ENCODE measurements at places on chromosomes 5 and 9.

GRCh38 chr9:20117482-20117881 is 328.6 kb upstream of the SLC24A2 start:
- no peak for DNase-seq

GRCh38 chr9:132369421-132369820 is 14.6 kb upstream of the SETX start:
- DNase-seq, result no peak

- DNase-seq, result no peak
These were observed 169.9 kb downstream of the SLC28A3 start for GRCh38 chr9:84170521-84171141.

GRCh38 chr5:80072103-80073073 is 37.2 kb downstream of the THBS4 start:
- DNase-seq, result no peak

DNA sequence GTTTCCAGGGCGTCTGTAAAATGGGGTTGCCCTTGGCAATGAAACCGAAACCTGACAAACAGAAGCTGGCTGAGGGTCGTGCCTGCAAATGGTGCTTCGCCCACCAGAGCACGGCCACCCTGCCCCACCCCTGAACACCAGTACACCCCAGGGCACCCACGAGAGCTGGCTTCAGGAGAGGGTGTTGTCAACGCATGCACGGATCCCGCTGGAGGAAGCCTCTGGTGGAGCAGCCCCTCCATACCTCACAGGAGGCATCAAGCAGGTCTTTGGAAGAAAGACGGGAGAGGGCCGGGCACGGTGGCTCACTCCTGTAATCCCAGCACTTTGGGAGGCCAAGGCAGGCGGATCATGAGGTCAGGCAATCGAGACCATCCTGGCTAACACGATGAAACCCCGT is 8.6 kb downstream of the SLC6A3 start:
- no peak for DNase-seq

DNA sequence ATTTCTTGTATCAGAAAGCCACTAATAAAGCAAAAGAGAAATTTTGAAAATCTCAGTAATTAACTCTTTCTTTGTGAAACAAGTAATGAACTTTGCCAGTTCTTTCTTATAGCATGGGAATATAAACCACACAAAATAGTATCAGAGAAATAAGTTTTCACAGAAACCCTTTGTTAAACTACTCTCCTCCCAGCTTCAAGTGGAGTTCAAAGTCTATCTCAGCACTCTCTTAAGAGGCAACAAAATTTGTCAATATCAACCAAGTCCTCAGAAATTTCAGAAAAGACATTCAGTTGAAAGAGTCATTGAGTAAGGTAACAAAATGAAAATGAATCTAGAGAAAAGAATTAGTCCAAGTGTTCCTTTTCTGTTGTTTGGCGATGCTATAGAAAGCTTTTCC is 89.3 kb downstream of the NTRK2 start:
- no peak for DNase-seq

DNA sequence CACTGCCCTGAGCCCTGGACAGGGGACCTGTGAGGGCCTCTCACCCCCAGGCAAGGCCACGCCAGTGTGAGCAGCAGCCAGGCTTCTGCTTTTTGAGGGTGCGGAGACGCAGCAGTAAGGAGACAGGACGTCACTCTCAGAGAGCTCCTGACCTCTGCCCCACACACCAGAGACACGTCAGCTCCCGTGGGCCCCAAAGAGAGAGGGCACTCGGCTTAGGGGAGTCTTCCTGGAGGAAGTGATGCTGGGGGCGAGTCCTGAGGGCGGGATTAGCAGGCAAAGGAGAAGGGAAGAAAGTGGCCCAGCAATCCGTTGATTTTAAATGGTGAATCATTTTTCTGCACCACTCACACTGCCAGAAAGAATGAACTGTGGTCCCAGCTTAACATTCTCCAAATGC is 24.0 kb upstream of the SLC9A3 start:
- DNase-seq, result peak; percentile 30

- DNase-seq, result no peak
These were observed 43.6 kb downstream of the JADE2 start for GRCh38 chr5:134568761-134569695.

- no peak for DNase-seq
These were observed 2.4 kb downstream of the SPINK6 start for GRCh38 chr5:148205044-148205806.

GRCh38 chr9:9754186-9754585 is 858.6 kb downstream of the PTPRD start:
- no peak for DNase-seq

DNA sequence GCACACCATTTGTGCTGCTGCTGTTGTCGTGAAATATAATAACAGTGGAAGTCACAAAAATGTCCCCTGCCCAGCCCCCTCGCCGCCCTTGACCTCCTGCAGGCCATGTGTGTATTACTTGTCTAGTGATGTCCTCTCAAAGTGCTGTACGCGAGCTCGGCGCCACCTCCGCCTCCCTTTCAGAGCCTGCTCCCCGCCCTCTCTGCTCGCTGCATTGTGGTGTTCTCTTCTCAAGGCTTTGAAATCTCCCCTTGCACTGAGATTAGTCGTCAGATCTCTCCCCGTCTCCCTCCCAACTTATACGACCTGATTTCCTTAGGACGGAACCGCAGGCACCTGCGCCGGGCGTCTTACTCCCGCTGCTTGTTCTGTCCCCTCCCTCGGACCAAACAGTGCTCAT is 14.7 kb upstream of the CFAP157 start:
- DNase-seq, result no peak

- DNase-seq, result no peak
These were observed 7.7 kb downstream of the FBXO38 start for GRCh38 chr5:148391422-148391821.

DNA sequence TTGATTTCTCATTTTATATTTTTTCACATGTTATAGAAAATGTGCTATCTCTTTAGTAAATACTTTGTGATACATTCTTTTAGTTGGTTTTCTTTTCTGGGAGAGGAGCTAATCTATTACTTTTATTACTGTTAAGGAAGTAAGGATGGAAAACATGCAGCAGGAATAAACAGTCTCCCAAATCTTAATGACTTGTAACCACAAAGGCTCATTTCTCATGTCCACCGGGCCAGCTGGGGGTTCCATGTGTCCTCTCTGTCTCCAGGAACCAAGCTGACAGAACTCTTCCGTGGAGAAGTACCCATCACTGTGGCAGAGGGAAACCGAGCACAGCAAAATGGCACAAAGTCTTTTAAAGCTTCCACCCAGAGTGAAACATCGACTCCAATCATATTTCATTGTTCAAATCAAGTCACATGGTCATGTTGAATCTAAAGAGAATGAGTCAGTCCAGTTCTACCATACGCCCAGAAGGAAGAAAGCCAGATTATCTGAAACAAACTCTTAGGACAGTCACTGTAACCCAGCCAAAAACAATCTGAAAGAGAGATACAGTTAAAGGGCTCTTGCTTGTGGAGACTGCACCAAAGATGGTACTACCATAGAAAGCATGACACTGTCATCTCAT is 97.1 kb upstream of the CDH6 start:
- no peak for DNase-seq

GRCh38 chr5:160278343-160278742 is 34.0 kb downstream of the CCNJL start:
- DNase-seq, result no peak

DNA sequence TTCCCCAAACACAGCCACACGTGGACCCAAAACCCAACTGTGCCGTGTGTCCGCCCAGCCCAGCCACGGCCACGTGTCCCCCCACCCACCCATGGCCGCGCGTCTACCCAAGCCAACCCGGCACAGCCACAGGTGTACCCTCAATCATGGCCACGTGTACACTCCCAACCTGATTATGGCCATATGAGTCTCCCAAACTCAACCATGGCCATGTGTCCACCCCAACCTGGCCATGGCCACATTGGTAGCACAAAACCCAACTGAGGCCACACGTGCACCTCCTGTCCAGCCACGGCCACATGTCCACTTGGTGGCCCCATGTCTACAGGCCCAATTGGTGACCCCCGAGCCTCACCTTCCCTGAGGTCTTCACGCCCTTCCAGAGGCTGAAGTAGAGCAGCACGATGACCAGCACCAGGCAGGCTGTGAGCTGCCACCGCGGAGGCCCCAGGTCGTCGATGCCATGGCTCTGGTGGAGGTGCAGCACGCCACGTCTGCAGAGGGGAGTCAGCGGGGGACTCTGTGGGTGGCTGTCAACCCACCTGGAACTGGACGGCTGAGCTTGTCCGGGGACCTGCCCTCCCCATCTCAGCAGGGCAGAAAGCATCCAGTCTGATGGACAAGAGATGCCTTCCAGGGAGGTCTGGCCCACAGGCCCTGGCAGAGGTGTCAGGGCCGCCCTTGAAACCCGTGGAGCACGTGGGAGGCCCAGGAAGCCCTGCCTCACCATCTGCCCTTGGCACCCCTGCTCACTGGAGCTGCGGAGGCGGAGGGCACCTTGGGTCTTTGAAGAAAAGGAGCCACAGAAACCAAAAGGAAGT is 23.5 kb downstream of the SLC6A3 start:
- DNase-seq, result no peak

GRCh38 chr5:91252916-91253315 is 130.2 kb downstream of the ARRDC3 start:
- DNase-seq, result no peak

DNA sequence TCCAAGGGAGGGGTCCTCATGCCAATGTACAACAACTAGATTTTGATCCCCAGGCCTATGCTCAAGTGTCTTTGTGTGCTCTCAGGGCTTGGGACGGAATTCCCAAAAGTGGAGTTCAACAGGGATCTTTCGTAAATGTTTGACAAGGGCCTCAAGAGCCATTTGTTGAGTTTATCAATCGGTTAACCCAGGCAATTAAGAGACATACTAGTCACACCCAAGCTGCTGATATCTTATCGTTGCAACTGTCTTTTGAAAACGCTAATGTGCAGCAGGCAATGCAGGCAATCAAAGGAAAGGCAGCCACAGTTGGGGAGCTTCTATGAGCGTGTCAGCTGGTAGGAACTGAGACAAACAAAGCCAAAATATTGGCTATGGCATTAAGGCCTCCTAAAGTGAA is 161.2 kb downstream of the CPLANE1 start:
- no peak for DNase-seq

DNA sequence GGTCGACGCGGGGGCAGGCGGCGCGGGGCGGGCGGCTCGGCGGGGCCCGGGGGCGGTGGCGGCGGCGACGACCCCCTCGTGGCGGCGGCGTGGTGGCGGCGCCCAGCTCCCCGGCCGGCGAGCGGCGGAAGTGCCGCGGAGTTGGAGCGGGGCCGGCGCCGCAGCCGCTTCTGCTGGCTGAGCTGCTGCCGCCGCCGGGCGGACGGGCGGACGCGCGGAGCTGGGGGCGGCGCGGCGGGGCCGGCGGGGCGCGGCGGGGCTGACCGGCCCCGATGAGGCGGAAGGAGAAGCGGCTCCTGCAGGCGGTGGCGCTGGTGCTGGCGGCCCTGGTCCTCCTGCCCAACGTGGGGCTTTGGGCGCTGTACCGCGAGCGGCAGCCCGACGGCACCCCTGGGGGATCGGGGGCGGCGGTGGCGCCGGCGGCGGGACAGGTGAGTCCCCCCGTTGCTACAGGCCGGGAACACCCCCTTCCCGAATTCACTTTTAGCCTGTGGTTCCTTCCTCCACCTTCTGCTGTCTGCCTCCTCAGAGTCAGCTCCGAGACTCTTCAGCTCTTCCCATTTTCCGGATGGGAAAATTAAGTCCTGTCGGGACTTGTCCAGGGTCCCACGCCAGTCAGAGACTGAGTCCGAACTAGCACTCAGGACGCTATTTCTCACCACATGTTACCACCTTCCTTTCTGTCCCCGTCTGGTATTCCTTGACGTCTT is at the start of gene GALNT10:
GALNT10 (plus strand) TSS at position 139 of the 710 bp plus-strand sequence; CDS start at position 273, 134 bp downstream.
- DNase-seq, result peak; percentile 52

GRCh38 chr9:114057161-114057885 is 20.8 kb downstream of the AMBP start:
- DNase-seq, result no peak

DNA sequence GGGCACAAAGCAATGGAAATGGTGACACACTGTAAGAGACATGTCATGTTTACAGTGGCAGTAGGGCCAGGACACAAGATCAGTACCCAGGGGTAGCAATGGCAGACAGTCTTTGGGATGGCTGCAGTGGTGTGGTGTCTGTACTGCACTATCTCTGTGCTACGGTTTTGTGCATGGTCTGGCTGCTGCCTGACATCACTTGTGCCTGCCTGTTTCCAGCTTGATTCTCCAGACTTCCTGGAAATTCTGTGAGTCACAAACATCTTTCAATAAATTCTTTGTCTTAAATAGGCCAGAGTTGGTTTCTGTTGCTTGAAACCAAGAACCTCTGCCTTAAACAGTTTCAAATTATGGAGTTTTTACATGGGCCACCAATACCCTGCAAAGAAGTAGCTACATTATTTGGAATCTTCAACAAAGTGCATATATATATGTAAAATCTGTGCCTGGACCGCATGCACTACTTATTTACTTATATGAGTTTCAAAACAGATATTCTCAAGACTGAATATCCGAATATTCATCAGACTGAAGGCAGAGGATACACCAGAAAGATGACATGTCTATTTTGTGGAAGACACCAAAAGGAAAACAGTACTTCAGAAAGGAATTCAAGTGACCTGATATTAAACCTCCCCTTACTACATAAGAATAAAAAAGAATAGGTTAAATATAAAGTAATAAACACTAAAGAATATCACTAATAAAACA is 188.1 kb downstream of the RFX3 start:
- no peak for DNase-seq

DNA sequence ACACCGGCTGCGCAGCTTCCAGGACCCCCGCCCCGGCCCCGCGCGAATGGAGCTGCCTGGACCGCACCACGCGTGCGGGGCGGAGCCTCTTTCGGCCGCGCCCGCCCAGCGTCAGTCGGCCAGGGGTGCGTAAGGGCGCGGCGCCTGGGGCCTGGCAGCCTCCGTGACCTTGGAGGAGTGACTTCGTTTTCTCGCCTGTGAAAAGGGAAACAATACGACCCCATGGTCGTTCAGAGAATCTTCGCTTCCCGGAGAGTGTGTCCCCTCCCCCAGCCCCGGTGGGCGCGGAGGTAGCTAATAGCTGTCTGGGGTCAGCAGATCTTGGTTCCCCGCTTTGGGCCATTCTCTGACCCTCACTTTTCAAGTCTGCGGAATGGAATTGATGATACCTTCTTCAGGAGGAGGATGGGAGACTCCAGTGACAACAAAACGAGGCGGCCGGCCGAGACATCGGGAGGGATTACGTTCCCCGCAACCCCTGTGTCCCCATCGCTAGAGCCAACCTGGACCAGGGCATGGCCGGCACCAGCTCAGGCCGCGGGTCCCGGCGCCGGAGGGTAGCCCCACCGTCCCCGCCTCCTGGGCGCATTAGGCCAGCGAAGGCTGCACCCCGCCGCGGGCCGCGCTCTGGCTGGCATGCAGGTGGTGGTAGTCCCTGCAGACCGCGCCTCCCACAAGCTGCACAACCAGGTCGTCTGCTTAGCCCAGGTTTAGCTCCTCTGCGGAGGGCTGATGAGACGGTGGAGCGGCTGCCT is 5.5 kb upstream of the CDHR2 start:
- peak; percentile 63 for DNase-seq

GRCh38 chr5:14853685-14854084 is 17.9 kb downstream of the ANKH start:
- DNase-seq, result no peak

DNA sequence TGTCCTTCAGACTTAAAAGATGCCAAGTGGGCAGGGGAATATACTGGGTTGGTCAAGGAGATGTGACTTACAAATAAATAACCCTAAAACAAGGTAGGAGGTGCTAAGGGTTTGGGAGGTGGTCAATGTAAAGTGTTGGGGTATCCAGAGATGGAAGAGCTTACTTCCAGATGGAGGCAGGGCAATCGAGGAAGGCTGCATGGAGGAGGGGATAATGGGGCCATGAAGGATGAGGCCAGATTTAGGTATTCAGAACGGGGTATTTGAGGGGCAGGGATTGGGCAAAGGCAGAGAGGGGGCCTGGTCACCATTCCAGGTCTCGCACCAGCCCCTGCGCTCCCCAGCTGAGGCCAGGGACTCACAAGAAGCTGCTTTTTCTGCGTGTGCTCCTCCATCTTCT is 57.9 kb upstream of the FBXW11 start:
- no peak for DNase-seq

All from CD8-positive, alpha-beta memory T cell (primary cell).